ENCODE measurements at places on chromosomes 2 and 18.

GRCh38 chr2:191675807-191676721 is 1.9 kb upstream of the NABP1 start:
- DNase-seq: no peak

- DNase-seq: no peak
Observed at GRCh38 chr2:214180686-214181085, 230.2 kb upstream of the VWC2L start.

GRCh38 chr2:157866202-157866601 is 9.9 kb downstream of the ACVR1 start:
- no peak for DNase-seq

DNA sequence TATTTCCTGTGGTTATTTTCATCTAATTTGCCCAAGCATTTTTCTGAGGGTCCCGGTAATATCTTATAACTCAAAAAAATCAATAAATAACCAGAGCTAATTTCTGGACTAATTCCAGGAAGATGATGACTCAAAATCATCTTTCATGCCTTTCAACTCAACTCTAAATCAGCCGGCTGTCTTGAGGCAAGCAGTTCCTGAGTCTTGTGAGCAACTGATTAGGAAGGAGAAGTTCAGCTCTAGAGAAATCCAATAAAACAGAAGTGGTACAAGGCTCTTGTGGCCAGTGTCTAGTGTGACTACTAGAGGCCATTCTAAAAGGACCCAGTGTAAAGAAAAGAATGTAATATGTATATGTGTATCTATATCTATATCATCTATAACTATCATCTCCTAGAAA is 890.4 kb downstream of the TRIB2 start:
- DNase-seq: no peak

GRCh38 chr2:48364100-48364499 is 165.9 kb upstream of the STON1 start:
- no peak for DNase-seq

Data from uterus (tissue), 4 donors.